ENCODE measurements at places on chromosomes 4 and X.

DNA sequence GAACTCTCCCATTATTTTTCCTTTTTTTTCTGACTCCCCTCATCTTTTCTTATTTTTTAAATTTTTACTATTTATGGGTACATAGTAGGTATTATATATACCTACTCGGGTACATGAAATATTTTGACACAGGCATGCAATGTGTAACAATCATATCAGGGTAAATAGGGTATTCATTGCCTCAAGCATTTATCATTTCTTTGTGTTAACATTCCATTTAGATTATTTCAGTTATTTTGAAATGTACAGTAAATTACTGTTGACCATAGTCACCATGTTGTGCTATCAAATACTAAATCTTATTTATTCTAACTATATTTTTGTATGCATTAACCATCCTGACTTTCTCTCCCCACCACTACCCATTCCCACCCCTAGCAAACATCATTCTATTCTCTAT, 33.8 kb upstream of the SLIT2 start:
- DNase-seq = no peak

DNA sequence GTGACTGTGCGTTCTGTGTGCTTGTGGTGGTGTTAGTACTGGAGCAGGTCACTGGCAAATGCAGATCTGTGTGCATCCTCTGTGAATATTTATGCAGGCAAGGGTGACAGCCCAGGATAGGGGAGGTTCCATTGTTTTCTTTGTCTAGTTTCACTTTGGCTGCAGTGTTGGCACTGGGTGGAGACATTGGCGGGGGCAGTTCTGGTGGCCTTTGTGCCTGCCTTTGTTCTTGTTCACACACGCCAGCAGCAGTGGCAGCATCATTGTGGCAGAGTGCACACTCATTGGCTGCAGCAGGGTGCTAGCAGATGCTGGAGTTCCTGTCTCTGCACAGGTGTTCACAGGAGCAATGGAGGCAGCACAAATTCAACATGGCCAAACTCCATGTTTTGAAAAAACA, 495.3 kb downstream of the UBE2NL start:
- no peak for DNase-seq

DNA sequence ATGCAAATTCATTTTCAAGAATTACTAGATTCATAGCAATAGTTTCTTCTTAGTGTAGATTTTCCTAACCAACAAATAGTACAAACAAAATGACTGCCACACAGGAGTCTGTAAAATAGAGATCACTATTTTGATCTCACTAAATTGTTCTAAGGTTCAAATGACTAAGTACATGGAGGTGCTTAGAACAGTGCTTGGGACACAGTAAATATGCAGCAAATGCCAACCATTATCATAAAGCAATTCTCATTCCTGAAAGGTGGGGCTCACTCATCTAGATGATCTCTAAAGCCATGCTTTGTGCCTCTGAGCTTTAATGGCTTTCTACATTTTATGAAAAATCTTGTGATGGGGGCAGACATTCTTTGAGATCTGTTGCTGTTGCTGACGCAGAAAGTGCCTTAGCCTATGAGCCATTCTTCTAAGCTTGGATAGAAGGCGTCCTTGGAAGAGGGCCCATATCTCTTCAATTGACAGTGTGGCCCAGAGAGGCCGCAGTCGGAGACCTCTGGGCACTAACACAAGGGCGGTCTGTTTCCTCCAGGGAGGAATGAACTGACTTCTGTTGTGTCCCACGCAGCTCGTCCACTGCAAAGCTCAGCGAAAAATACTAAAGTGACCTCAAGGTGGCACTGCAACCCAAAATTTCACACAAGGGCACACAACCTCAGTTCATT, 23.5 kb downstream of the TLR10 start:
- peak; percentile 83 for DNase-seq

DNA sequence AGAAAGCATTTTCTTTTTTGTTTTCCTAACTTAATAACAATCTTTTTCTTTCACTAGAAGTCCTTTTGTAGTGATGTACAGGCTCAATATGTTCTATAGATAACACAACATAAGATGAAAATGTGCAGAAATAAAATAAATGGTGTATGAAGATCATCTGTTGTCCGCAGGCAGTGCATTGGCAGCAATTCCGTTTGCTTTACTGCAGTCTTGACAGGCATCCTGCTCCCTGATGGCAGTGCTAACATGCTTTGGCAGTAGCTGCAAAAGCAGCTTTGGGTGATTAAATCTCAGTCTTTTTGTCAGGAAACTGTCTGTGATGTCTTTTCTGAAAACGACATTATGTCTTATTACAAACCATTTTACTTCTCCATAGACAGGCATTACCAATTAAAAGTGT, 131.4 kb downstream of the TRAM1L1 start:
- DNase-seq = no peak
